ENCODE measurements at places on chromosomes 5 and 9.

DNA sequence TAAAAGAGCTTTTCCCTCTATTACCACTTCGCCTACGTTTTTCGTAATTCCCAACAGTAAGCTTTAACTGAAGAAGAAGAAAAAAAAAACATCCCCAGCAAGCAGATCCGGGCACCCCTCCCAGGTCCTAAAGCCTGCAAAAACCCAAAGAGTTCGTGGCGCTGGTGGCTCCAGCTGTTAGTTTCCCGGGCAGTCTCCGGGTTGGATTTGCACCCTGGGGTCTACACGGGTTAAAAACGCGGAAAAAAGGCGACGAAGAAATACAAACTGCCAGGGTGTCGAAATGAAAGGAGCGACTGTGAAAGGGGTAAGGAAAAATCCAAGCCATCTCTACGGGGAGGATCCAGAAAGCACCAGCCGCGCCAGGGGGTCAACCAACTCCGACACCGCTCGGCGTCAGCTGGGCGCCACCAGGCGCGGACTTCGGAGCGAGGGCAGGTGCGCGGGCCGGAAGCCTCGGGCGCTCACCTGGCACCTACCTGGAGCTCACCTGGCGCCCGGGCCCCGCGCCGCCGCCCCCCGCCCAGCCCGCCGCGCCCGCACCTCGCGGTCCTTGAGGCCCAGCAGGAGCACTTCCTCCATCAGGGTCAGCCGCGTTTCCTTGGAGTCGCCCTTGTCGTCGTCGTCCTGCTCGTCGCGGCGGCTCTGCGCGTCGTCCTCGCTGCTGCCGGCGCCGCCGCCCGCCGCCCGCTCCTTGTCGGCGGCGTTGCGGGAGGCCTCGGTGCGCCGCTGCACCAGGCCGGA lies 680 bp downstream of the GOLPH3 start:
- no peak for DNase-seq

DNA sequence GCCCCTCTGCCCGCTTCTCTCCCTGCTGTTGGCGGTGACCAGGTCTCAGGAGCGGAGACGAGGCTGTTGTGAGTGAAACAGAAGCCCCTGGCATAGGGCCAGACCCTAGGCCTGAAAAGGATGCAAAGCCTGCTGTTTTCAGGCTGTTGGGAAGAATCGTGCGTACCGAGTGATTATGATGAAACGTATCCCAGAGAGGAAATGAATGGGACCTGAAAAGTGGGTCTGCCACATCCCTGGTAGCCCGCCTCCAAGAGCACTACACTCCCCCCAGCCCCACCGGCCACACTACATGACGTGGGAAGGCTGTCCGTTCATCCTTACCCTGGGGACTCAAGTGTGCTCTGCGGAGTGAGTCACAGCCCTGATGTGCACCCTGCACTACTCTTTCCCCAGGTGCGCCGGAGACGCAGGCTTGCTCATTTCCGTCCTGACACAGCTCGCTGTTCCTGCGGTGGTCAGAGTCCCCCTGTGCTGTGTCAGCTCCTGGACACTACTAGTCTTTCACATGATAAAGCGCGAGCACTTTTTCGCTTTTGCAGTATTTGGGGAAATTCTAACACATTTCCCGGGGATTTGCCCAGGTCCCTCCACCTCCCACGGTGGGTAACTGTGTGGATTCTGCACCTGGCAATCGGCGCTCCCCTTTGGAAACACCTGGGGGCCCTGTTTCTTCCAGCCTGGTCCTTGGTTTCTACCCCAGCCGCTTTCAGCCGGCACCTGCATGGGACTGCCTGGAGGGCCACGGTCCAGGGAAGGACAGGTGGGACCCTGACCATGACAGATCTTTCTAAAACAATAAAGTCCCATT lies 91.5 kb downstream of the ANKRD33B start:
- DNase-seq = no peak

DNA sequence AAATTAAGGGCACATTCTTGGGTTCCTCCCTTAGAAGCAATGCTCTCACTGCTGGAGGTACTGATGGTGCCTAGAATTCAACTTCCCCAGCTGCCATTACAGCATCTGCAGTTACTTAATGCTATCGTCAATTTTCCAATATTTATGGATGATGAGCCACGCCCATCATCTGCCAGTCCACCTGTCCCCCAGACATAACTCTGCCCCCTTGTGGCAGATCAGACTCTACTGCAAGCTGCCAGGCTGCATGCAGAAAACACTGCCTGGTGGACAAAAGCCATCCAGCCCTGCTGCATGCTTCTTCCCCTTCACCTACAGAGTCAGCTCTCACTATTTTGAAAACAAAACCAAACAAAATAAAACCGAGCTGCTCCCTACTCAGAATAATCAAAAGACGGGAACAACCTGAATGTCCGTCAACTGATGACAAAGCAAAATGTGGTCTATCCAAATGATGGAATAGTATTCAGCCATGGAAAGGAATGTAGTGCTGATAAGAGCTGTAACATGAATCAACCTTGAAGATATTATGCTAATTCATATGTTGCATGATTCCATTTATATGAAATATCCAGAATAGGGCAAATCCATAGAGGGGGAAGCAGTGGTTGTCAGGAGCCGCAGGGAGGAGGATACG lies 66.4 kb downstream of the RETREG1 start:
- DNase-seq = no peak

DNA sequence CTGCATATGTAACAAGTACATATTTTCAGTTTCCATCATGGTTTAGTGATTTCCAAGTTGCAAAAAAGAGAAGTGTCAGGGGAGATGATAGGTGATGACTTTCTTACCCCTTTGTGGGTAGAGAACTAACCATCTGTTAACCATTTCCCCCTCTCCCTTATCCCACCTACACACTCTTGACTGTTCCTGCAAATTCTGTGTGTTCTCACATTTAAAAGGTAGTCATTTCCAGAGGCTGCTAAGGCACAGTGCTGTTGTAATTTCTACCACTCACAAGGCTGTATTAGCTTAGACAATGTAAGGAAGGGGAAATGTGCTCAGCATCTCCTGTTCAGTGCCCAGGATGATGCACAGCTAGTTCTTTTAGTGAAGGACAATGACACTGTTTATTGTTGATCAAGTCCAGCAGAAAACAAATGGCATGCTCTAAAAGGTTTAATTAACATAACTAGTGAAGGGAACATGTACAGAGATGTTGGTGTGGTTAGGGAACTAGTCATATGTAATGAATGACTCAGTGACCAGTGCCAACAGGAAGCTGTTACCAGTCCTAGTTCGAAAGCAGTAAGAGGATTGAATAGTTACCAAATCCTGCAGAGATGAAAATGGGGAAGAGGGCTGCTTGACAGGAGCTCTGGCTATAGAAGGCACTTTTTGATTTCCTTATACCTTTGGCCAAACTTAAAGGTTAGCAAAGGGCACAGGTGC lies 165.1 kb downstream of the PLK2 start:
- no peak for DNase-seq

DNA sequence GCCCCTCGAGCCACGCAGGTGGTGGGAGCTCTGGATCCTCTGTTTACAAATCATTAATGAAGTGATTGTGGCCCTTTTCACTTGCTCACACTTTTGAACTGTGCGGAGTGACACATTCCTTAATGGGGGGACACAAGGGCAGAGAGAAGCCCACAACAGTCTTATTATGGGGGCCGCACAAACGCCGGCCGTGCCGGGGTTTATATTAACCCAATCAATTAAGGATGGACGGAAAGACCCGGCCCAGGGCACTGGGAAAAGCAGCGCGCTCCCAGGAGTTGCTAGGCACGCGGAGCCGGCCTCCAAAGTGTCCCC lies 634.8 kb downstream of the IRX1 start:
- DNase-seq = no peak
